ENCODE measurements at places on chromosomes 5 and 9. TPM values are rescaled to one million over a fixed set of nuclear protein-coding genes. Genes with fewer than 3 reads are reported as not detected.
A peak's percentile ranks its signal among the peaks of the same experiment; 100 is the strongest.

PLPPR1 gene
- 0.42 TPM for total RNA-seq

DNA sequence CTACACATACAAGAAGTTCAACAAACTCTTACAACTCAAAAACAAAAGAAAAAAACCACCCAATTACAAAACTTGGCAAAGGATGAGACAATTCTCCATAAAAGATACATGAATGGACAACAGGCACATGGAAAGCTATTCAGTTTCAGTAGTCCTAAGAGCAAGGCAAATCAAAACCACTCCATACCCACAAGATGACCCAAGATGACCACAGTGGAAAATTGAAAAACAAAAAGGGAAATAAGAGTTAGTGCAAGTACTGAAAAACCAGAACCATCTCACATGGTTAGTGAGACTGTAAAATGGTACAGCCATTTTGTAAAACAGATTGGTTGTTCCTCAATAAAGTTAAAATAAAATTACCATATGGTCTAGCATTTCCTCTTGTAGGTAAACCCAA is 287.1 kb upstream of the CDH9 start:
- no peak overlapping the region for H3K4me3 ChIP-seq
- no peaks in the 10 kb centered on the region for H3K36me3 ChIP-seq
- no peaks in the 10 kb centered on the region for H3K4me1 ChIP-seq
- H3K27me3 ChIP-seq = no peaks in the 10 kb centered on the region
- H3K27ac ChIP-seq = no peak overlapping the region

IFNA13 gene
- not detected for total RNA-seq

DENND1A gene
- total RNA-seq = 12.0 TPM

SPATA31A3 gene
- total RNA-seq = not detected

PTGES gene
- total RNA-seq = 1.4 TPM

- no peak overlapping the region for H3K27ac ChIP-seq
- H3K4me1 ChIP-seq = no peaks in the 10 kb centered on the region
- DNase-seq = no peak
- H3K36me3 ChIP-seq = no peaks in the 10 kb centered on the region
- no peaks in the 10 kb centered on the region for H3K27me3 ChIP-seq
Observed at GRCh38 chr9:115913696-115914095, 239.9 kb upstream of the PAPPA start.

GRCh38 chr9:95143591-95144561 is 173.6 kb downstream of the FANCC start:
- H3K4me1 ChIP-seq = peaks cover 4% of the 10 kb centered on the region
- H3K4me3 ChIP-seq = no peak overlapping the region
- H3K27me3 ChIP-seq = no peaks in the 10 kb centered on the region
- no peaks in the 10 kb centered on the region for H3K36me3 ChIP-seq
- DNase-seq = peak; percentile 92
- H3K27ac ChIP-seq = no peak overlapping the region

- no peaks in the 10 kb centered on the region for H3K4me1 ChIP-seq
- DNase-seq = no peak
- H3K27ac ChIP-seq = no peak overlapping the region
- no peaks in the 10 kb centered on the region for H3K36me3 ChIP-seq
Observed at GRCh38 chr9:86483496-86483895, 129.3 kb upstream of the TUT7 start.

DNA sequence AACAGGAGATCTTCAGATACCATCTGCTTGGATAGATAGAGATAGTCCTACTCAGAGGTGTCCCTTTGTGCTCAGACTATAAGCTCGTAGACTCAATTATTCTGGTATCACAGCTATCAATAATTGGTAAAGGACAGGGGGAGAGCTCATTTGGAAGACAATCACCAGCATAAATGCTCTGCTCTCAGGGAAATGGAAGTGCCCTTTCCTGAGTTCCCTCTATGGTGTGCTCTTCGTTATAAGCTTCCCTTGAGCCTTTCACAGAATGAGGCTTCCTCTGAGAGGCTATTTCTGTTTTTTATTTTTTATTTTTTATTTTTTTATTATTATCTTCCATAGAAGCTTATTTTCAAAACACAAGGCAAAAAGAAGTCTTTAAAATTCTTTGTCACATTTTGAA is 1155.7 kb upstream of the DMAC1 start:
- no peaks in the 10 kb centered on the region for H3K36me3 ChIP-seq
- DNase-seq = no peak

- no peaks in the 10 kb centered on the region for H3K4me1 ChIP-seq
- DNase-seq = no peak
- no peak overlapping the region for H3K27ac ChIP-seq
Observed at GRCh38 chr9:120482424-120483186, 97.4 kb downstream of the CDK5RAP2 start.

SRA1 gene
- total RNA-seq = 43.9 TPM

- H3K36me3 ChIP-seq = no peaks in the 10 kb centered on the region
- no peak for DNase-seq
- no peak overlapping the region for H3K4me3 ChIP-seq
- peaks cover 3% of the 10 kb centered on the region for H3K4me1 ChIP-seq
- H3K27me3 ChIP-seq = peaks cover 4% of the 10 kb centered on the region
- no peak overlapping the region for H3K27ac ChIP-seq
Observed at GRCh38 chr9:12753931-12754330, 20.9 kb upstream of the LURAP1L start.

SPATA31D1 gene
- not detected for total RNA-seq

DNA sequence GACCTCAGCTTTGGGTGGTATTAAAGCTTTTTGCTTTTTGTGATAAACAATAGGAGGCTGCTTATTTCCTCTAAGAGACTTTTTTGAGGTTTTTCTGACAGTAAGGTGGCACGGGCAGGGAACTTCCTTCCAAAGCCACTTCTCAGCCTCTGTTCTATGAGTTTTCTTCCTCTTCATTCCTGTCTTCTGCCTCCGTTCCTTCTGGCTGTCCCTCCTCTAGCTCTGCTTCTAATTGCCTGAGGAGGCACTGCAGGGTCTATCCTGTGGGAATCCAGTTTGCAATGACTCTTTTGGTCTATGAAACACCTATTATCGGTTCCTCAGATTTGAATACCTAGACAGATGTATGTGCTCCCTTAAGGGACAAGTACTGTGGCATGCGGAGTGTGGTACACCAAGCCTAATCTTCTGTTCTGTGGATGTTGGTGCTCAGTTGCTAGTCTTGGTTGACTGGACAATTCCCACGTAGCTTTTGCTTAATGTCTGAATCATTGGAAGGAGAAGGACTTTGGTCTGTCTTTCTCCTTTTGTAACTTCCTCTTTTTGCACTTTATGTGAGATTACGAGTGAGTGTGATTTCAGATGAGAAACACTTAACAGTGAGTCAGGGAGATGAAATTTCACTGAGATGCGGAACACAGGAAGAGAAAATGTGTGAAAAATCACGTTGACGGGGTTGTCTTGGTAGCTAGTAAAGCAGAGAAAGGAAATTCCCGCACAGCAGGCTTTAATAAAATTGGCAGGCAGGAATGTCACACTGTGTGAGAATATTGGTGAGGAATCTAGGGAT is 305.2 kb downstream of the EFNA5 start:
- no peak overlapping the region for H3K27ac ChIP-seq
- H3K4me1 ChIP-seq = peaks cover 4% of the 10 kb centered on the region
- H3K27me3 ChIP-seq = no peaks in the 10 kb centered on the region
- H3K36me3 ChIP-seq = no peaks in the 10 kb centered on the region
- DNase-seq = no peak

SLC36A3 gene
- not detected for total RNA-seq

TMEM171 gene
- total RNA-seq = not detected

DNA sequence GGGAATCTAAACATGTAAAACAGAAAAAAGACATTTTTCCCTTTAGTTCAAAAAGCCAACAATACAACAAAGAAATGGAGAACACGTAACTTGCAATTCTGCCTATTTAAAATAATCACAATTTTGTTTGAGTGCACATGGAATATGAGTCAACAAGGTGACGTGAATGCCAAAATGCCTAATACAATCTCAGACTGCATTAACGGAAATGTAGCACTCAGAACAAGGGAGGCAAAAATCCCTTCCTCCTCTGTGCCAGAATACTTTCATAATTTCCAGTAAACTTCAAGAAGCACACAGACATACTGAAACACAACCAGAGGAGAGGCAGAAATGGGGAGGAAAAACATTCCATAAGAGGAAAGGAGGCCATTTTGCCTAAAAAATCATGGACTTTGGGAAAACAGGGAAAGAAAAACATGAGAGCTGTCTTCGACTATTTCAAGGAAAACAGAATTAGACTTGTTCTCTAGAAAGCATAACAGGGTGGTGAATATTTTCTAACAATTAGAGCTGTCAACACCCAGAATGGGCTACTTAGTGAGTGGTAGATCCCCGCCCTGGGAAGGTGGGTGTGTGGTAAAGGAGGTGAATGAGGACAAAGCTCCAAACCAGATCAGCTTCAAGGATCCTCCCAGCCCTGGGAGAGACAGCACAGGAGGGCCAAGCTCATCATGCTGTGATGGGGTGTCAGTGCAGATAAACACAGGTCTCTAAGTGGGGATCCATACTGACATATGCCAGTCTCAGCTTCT is 48.2 kb downstream of the ABCA1 start:
- no peak overlapping the region for H3K4me3 ChIP-seq
- no peak overlapping the region for H3K27ac ChIP-seq
- H3K36me3 ChIP-seq = peaks cover 7% of the 10 kb centered on the region
- DNase-seq = peak; percentile 11

DNA sequence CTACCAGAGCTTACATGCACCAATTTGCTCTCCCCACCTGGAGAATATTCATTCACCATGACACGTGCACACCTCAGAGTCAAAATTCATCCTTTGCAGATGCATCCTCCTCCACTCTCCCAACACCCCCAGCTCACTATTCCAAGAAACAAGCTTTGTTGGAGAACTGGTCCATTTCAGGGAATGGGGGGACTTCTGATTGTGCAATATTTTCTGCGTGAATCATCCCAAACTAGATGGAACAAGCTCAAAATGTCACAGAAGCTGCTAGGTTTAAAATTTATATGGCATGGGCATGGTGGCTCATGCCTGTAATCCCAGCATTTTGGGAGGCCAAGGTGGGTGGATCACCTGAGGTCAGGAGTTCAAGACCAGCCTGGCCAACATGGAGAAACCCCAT is 3.6 kb downstream of the GLDC start:
- H3K27me3 ChIP-seq = peaks cover 58% of the 10 kb centered on the region
- H3K4me3 ChIP-seq = no peak overlapping the region
- H3K4me1 ChIP-seq = peaks cover 8% of the 10 kb centered on the region
- H3K36me3 ChIP-seq = no peaks in the 10 kb centered on the region
- no peak for DNase-seq

HTR4 gene
- total RNA-seq = 2.3 TPM

SLC4A9 gene
- total RNA-seq = not detected

DNA sequence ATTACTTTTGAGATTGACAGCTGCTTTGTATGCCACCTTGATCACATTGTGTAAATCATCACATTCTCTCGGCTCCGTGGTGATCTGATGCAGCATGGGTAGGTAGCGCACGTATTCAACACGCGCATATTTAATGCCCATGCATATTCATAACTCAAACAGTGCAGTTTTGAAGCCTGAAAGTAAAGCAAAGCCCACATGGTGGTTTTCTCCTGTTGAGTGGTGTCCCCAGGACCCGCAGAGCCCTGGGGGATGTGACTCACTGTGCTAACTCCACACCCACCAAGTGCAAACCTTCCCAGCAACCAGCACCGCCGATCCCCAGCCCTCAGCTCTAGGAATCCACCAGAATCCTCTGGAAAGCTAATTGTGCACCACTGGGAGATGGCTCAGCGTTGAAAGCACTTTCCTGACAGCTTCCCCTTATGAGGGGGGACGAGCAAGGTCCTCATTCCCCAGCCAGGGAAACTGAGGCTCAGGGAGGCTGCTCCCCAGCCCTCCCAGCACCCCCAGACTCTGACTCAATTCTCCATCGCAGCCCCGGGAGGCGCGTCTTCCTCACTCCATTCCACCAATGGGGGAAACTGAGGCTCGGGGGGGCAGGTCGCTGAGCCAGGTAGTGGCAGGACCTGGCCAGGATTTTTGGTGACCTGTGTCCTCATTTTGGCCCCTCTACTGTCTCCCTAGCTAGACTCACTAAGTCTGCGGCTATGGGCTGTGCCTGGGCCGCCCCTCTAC is 46.4 kb downstream of the SARDH start:
- H3K4me1 ChIP-seq = peaks cover 7% of the 10 kb centered on the region
- no peaks in the 10 kb centered on the region for H3K36me3 ChIP-seq

DNA sequence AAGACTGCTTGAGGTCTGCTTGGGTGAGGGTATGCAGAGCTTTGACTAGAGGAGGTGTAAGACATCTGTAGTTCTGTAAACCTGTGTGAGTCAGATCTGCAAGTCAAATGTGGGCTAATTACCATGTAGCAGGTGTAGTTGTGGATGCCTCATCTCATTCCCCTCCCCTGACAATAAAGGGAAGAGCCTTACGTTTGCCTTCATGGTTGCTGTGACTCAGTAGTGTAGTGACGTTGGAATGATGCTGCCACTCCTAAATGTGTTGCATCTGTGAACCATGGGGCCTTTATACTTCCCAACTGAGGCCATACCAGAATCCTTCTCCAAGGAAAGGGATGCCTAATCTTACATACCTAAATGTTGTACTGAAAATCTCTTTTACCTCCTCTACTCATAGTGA is 26.0 kb downstream of the PRDM6 start:
- H3K4me1 ChIP-seq = peaks cover 12% of the 10 kb centered on the region
- DNase-seq = no peak
- no peaks in the 10 kb centered on the region for H3K27me3 ChIP-seq
- no peak overlapping the region for H3K4me3 ChIP-seq
- no peak overlapping the region for H3K27ac ChIP-seq

- H3K27me3 ChIP-seq = no peaks in the 10 kb centered on the region
- H3K4me3 ChIP-seq = no peak overlapping the region
- peak; percentile 76 for DNase-seq
- no peaks in the 10 kb centered on the region for H3K36me3 ChIP-seq
- no peak overlapping the region for H3K27ac ChIP-seq
- no peaks in the 10 kb centered on the region for H3K4me1 ChIP-seq
Observed at GRCh38 chr5:169650701-169651331, 13.7 kb downstream of the DOCK2 start.

OTP gene
- total RNA-seq = not detected

SPINK6 gene
- total RNA-seq = not detected

TMEFF1 gene
- 34.2 TPM for total RNA-seq

IFNA17 gene
- not detected for total RNA-seq

DNA sequence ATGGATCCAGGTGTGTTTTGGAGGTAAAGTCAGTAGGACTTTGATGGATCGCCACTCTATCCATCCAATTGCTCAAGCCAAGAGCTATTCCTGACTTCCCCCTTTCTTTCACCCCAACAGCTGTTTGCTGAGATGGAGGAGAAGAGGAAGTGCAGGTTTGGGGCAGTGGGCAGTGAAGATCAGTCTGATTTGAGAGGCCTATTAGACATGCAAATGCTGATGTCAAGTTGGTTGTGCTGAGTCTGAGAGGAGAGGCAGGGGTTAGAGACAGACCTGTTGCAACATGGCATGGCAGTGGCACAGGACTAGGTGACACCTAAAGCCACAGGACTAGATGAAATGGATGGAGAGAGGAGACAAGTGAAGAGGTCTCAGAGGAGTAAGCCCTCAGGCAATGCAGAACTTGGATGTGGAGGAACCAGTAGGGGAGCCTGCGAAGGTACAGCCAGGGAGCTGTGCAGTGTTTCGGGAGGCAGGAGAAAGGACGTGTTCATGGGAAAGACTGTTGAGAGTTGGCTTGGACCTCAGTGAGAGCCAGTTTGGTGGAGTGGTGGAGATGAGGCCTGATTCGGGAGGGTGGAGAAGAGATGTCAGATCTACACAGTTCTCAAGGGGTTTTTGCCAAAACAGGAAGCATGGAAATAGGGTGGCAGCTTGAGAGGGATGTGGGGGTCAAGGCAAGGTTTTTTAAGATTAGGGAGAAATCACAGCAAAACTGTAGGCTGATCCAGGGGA is 175.0 kb downstream of the MACROH2A1 start:
- peaks cover 4% of the 10 kb centered on the region for H3K4me1 ChIP-seq
- H3K27me3 ChIP-seq = peaks cover 75% of the 10 kb centered on the region
- H3K4me3 ChIP-seq = no peak overlapping the region
- DNase-seq = no peak
- H3K36me3 ChIP-seq = no peaks in the 10 kb centered on the region

Measured in cardiac muscle cell (in vitro differentiated cells and primary cell).